ENCODE measurements at places on chromosomes 3 and 15.

DNA sequence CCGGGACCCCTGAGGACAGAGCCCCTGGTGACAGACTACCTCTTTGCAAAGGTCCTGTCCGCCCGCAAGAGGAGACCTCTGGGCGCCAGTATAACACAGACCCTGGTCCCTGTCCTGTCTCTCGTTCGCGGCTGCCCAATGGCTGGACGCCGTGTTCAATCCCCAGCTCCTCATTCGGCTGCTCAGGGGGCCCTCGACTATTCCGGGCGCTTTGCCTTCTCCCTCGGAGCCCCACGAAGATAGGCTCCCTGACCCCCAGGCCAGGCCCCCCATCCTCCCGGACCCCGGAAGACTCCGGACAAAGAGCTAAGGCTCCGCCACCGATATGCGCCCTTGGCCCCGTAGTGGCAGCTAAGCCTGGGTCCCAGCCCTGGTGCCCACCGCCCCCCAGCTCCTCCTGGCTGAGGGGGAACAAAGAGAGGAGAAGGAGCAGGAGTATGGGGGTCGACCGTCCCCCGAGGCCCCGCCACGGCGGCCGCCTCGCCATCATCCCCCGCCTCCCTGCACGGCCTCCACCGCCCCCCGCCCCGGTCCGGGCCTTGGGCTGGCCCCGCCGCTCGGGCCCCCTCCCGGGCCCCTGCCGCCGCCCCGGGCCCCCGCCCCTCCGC, 437 bp downstream of the CELSR3 start:
- no peak for DNase-seq
- H3K36me3 ChIP-seq = no peaks in the 10 kb centered on the region
- no peak overlapping the region for H3K27ac ChIP-seq
- H3K4me1 ChIP-seq = peaks cover 24% of the 10 kb centered on the region
- H3K4me3 ChIP-seq = peak overlapping the region; percentile 61

GRCh38 chr3:37272741-37273140, 98.4 kb upstream of the LRRFIP2 start:
- H3K4me1 ChIP-seq = peaks cover 19% of the 10 kb centered on the region
- H3K27ac ChIP-seq = no peak overlapping the region
- no peaks in the 10 kb centered on the region for H3K27me3 ChIP-seq
- peaks cover 54% of the 10 kb centered on the region for H3K36me3 ChIP-seq
- no peak overlapping the region for H3K4me3 ChIP-seq

DNA sequence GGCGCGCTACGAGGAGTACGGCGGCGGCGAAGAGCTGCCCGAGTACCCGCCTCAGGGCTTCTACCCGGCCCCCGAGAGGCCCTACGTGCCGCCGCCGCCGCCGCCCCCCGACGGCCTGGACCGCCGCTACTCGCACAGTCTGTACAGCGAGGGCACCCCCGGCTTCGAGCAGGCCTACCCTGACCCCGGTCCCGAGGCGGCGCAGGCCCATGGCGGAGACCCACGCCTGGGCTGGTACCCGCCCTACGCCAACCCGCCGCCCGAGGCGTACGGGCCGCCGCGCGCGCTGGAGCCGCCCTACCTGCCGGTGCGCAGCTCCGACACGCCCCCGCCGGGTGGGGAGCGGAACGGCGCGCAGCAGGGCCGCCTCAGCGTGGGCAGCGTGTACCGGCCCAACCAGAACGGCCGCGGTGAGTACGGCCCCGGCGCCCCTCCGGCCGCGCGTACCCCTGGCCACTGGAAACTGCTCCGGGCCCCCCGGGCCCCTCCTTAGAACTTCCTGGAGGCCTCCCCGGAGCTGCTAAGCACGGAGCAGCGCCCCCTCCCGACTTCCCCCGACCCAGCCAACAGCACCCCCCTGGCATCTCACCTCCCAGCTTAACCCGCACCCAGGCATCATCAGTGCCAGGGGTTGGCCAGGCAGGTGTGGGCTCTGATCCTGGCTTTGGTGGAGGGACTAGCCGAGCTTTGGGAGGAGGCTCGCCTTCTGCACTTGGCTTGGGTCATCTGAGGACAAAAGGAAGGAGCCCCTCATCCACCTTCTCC, 1.4 kb downstream of the LOXL1 start:
- peaks cover 50% of the 10 kb centered on the region for H3K4me1 ChIP-seq
- H3K36me3 ChIP-seq = no peaks in the 10 kb centered on the region
- no peaks in the 10 kb centered on the region for H3K27me3 ChIP-seq
- peak; percentile 83 for DNase-seq
- peak overlapping the region; percentile 71 for H3K27ac ChIP-seq

DNA sequence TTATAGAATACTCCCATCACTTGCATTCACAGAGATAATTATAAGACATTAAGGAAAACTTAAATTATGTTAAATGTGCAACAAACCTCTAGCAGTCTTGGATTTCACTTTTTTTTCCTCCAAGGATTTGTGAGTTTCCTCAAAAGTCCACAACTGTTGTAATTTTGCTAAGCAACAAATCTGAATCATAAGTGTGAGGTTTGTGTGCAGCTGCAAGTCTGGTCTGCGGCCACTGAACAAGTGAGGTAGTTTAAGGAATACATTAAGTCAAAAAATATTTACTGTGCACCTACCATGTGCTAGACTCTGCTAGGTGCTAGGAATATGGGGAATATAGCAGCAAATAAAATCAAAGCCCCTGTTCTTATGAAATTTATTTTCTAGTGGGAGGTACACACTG, 70.2 kb downstream of the LRRC28 start:
- no peak for DNase-seq
- no peak overlapping the region for H3K4me3 ChIP-seq
- no peak overlapping the region for H3K27ac ChIP-seq

DNA sequence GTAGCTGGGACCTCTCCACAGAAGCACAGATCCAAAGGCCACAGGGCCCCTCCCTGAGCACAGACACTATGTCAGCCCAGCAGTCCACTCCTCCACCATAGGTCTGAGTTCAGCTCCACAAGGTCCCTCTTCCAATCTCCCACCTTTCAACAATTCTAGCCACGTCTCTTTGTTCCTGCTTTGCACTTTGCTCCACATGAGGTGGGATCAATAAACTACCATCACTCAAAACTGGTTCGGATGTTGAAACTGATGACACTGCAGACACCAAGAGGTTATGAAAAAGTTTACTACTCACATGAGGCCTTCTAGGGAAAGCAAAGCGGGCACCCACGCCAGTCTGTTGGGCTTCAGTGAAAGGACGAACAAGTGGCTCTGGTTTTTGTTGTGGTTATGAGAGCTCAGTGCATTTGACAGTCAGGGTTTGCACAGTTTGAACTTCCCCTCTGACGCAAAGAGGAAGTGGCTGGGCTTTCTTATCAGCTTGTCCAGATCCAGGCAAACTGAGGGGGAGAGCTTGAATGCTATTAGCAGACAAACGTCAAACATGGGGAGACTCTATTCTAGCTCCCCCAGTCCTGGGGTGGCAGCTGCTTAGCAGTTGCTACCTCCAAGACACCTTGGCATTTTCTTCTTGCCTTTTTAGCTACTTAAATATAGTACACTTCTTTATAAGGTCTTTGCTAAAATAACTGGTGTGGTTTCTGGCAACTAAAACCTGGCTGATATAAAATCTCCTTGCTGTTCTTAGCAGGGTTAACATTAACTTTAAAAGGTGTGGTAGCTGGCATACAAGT, 37.8 kb downstream of the ZNF445 start:
- no peaks in the 10 kb centered on the region for H3K27me3 ChIP-seq
- DNase-seq = peak; percentile 82
- H3K4me3 ChIP-seq = peak overlapping the region; percentile 70

DNA sequence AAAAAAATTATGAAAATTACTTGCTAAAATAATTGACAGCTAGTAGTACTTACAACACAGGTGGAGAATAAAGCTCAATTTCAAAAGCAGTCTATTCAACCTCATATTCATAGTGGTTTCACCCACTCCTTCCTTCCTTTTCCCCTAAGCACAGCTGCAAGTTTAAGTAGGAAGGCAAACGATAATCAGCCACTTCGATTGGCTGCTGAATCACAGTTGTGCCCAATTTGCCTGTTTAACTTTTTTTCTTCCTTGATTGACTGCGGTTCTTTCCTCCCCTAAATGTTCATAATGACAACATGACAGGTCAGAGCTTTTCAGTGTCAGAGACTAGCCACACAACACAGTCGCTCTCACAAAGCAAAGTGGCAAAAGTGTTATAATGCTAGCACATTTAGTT, 468.0 kb upstream of the GBE1 start:
- peaks cover 11% of the 10 kb centered on the region for H3K4me1 ChIP-seq
- no peak overlapping the region for H3K27ac ChIP-seq
- H3K4me3 ChIP-seq = peak overlapping the region; percentile 9
- no peaks in the 10 kb centered on the region for H3K27me3 ChIP-seq
- H3K36me3 ChIP-seq = no peaks in the 10 kb centered on the region

DNA sequence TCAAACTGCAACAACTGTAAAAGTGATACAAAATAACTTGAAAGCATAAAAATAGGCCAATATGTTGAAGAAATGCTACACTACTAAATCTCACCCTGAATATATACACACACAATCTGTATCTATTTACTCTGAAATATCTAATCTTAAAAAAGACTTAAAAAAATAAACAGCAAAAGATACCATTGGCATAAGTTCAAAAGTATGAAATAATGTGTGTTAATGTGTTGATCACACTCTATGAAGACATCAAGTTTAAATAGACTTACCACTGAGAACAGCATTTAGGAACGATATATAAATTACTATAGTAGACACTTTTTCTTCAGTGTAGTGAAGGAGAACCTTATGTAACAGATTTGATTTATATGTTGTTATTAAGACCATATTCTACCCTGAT, 14.1 kb upstream of the SATB1 start:
- peaks cover 30% of the 10 kb centered on the region for H3K36me3 ChIP-seq
- DNase-seq = no peak
- H3K4me1 ChIP-seq = peaks cover 38% of the 10 kb centered on the region

- no peaks in the 10 kb centered on the region for H3K27me3 ChIP-seq
- H3K4me1 ChIP-seq = peaks cover 27% of the 10 kb centered on the region
- no peak overlapping the region for H3K27ac ChIP-seq
- DNase-seq = no peak
Observed at GRCh38 chr3:188332085-188332484, 178.1 kb downstream of the LPP start.

DNA sequence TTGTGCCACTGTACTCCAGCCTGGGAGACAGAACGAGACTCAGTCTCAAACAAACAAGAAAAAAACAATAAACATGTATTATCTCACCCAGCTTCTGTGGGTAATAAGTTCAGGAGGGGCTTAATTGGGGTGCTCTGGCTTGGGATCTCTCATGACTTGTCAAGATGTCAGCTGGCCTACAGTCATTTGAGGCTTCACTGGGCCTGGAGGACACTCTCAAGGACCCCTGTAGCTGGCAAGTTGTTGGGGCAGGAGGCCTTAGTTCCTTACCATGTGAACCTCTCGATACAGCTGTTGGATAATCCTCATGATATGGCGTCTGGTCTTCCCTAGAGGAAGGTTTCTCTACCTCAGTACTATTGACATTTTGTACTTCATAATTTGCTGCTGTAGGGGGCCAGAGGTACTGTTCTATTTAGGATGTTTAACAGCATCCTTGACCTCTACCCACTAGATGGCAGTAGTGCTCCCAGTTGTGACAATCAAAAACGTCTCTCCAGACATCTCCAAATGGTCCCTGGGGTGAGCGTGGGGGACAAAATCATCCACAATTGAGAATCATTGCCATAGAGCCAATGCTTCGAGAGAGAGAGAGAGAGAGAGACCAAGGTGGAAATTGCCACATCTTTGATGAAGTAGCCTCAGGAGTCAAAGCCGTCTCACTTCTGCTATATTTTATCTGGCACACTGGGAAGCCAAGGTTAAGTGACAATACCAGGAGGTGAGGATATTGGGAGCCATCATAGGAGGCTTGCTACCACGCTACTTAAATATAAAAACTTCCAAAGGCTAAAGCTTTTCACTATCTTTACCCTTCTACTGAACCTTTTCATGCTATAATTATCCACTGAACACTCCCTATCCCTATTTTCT, 23.9 kb upstream of the SLTM start:
- H3K27ac ChIP-seq = no peak overlapping the region
- peak; percentile 14 for DNase-seq

DNA sequence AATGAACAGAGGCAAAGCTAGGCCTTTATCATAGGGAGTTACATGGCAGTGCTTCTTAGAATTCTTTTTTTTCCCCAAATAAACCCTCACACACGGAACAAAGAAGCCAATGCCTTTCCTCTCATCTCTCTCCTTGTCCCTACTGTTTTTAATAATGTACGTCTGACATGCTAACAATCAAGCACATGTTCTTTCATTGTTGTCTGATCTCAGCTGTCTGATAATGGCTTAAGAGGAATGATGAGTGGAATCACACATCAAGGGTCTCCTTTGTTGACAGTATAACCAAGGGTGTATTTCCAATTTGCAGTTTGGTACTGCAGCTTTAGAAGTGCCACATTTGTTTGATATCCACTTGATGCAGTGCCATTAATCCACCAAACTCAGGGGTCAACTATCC, 34.8 kb upstream of the EPHA3 start:
- H3K4me3 ChIP-seq = no peak overlapping the region
- H3K27ac ChIP-seq = no peak overlapping the region
- no peaks in the 10 kb centered on the region for H3K27me3 ChIP-seq
- H3K4me1 ChIP-seq = no peaks in the 10 kb centered on the region
- no peak for DNase-seq
- H3K36me3 ChIP-seq = no peaks in the 10 kb centered on the region

DNA sequence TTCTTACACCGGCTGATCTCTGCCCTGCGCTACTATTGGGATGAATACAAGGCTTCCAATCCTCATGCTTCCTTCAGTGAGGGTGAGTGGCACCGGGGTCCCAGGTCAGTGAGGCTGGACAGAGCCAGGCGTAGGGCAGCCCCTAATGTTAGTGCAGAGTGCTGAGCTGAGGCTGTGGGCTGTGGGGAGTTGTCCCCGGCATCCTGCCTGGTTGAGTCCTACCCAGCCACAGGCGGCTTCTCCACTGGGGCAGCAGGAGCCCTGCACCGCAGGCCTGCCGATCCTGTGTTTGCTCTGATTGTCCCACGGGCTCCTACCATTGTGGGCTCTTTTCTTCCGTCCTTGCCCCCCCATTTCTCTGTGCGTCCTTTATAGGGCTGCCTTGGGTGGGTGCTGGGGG, 13.3 kb downstream of the RNF123 start:
- no peak overlapping the region for H3K27ac ChIP-seq
- peaks cover 6% of the 10 kb centered on the region for H3K4me1 ChIP-seq
- no peaks in the 10 kb centered on the region for H3K36me3 ChIP-seq
- H3K4me3 ChIP-seq = no peak overlapping the region
- no peaks in the 10 kb centered on the region for H3K27me3 ChIP-seq

DNA sequence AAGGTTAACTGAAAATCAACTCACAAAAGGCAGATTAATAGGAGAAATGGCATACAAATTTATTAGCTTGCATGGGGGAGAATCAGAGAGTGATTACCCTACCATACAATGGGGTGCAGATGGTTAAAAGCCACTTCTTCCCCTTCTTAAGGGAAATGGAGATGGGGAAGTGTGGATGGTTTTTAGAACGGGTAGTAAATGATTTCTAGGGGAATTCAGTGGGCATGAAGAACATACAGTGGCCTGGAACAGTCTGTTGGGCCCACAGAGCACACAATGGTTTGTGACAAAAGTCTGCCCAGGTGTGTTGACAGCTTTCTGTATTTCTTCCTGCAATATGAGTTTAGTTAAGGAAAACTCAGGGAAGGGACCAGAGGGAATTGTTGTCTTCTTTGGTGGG, 61.0 kb downstream of the C3orf80 start:
- no peaks in the 10 kb centered on the region for H3K4me1 ChIP-seq
- no peak overlapping the region for H3K27ac ChIP-seq
- DNase-seq = no peak
- no peaks in the 10 kb centered on the region for H3K27me3 ChIP-seq
